ENCODE measurements at places on chromosomes 16 and 17. TPM values are rescaled to one million over a fixed set of nuclear protein-coding genes. Genes with fewer than 3 reads are reported as not detected.
A peak's percentile ranks its signal among the peaks of the same experiment; 100 is the strongest.

Gene KRTAP4-6
- total RNA-seq, result not detected

Gene TEDC2
- total RNA-seq, result 6.0 TPM

Gene MBTPS1
- 85.9 TPM for total RNA-seq

Gene AXIN2
- 8.9 TPM for total RNA-seq

Gene PROCA1
- 2.7 TPM for total RNA-seq

Gene FBXO39
- total RNA-seq, result 0.93 TPM

Gene C17orf78
- total RNA-seq, result not detected

Gene OR4D1
- total RNA-seq, result not detected

DNA sequence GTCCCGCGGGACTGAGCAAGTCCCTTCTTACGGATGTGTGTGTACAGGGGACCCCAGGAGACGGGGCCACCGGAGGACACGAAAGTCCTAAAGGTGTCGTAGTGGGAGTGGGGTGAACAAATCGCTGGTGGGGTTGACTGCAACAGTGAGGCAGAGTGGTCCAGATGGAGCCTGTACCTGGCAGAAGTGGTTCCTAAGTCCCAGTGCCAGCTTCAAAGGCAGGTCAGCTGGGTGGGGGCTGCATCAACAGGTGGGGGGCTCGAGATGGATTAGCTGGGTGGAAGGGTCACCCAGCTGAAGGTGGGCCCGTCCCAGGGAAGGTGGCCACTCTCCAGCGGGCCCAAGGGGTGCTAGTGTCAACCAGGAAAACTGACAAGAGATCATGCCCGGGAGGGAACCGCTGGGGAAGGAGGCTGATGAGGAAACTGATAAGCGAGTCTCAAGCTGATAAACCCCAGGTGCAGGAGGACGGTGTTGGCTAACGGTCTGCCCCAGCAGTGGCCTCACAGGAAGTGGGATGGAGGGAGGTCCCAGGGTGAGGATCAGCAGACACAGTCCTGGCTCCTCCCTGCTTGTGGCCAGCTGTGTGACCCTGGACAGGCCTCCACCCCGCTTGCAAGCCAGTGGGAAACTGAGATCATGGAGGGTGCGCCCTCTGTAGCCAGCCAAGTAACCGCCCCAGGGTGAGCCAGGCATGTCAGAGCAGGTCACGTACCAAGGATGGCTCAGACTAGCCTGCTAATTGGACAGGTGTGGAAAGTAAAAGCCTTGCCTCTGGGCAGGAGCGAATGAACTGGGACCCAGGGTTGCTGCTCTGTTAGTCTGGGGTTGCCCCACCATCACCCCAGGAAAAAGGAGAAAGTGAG, 1.0 kb downstream of the ORAI3 start:
- no peak overlapping the region for H3K27ac ChIP-seq
- H3K36me3 ChIP-seq, result peaks cover 2% of the 10 kb centered on the region
- peaks cover 19% of the 10 kb centered on the region for H3K4me1 ChIP-seq

- no peaks in the 10 kb centered on the region for H3K36me3 ChIP-seq
- no peaks in the 10 kb centered on the region for H3K27me3 ChIP-seq
- no peak for DNase-seq
- H3K27ac ChIP-seq, result peak overlapping the region; percentile 41
- H3K4me3 ChIP-seq, result peak overlapping the region; percentile 60
These were observed 772 bp upstream of the KIF22 start for GRCh38 chr16:29789775-29790182.

GRCh38 chr16:48817032-48817431, 207.1 kb upstream of the N4BP1 start:
- no peaks in the 10 kb centered on the region for H3K36me3 ChIP-seq
- no peak for DNase-seq
- no peak overlapping the region for H3K27ac ChIP-seq
- H3K4me1 ChIP-seq, result no peaks in the 10 kb centered on the region
- H3K4me3 ChIP-seq, result no peak overlapping the region
- H3K27me3 ChIP-seq, result no peaks in the 10 kb centered on the region

DNA sequence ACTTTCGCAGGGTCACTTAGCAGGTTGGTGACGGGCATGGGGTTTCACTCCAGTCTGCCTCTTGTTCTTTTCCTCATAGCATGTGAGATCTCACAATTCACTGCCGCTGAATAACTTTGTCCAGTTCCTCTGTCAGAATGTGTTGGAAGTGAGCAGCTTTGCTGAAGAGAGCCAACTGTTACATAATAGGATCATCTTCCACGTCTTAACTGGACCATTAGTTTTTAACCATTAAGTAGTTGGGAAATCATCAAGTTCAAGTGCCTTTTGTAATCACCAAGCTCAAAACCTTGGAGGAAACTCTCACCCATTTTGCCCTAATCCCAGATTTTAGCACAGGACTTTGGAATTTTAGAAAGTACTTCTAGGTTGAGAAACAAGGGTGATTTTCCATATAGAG, 290.6 kb downstream of the WWOX start:
- H3K27ac ChIP-seq, result no peak overlapping the region
- no peak overlapping the region for H3K4me3 ChIP-seq
- H3K36me3 ChIP-seq, result no peaks in the 10 kb centered on the region
- H3K4me1 ChIP-seq, result no peaks in the 10 kb centered on the region
- no peak for DNase-seq
- H3K27me3 ChIP-seq, result no peaks in the 10 kb centered on the region

GRCh38 chr16:81435103-81435502, 9.5 kb upstream of the CMIP start:
- H3K27ac ChIP-seq, result no peak overlapping the region
- H3K4me1 ChIP-seq, result peaks cover 13% of the 10 kb centered on the region
- no peaks in the 10 kb centered on the region for H3K36me3 ChIP-seq
- no peak for DNase-seq
- H3K4me3 ChIP-seq, result no peak overlapping the region

DNA sequence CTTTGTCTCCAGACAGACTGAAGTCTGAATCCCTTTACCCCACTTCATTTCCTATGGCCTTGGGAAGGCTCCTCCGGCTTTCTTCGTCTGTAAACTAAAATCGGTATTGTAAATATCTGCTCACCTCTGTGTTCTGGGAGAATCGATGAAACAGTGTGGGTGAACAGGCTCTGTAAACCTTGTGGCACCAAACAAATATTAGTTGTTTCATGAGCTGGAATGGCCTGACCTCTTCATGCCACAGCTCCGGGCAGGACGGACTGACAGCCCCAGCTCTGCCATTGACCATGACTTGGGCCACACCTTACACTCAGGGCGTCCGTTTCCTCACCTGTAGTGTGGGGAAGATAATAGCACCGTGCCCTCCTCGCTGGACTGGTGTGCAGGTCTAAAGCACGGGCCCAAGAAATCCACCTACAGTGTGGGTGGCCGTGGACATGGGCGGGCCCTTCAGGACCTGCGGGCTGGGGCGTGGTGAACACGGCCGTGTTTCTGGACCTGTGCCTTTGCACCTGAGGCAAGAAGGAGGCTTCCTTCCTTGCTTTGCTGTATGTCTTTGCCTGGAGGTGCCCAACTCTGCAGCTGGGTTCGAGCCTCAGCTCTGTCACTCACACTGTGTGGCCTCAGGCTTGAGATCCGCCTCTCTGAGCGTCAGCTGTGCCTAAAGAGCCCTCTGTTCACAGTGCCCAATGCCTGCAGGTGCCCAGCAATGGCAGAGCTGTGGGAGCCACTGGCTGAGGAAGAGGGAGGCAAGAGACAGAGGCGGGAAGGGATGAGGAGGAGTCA, 6.1 kb upstream of the OSGIN1 start:
- H3K27me3 ChIP-seq, result no peaks in the 10 kb centered on the region
- H3K4me1 ChIP-seq, result no peaks in the 10 kb centered on the region
- no peak for DNase-seq
- no peaks in the 10 kb centered on the region for H3K36me3 ChIP-seq
- H3K27ac ChIP-seq, result no peak overlapping the region
- H3K4me3 ChIP-seq, result no peak overlapping the region

- no peaks in the 10 kb centered on the region for H3K36me3 ChIP-seq
- no peak overlapping the region for H3K27ac ChIP-seq
- H3K4me1 ChIP-seq, result peaks cover 11% of the 10 kb centered on the region
- H3K27me3 ChIP-seq, result no peaks in the 10 kb centered on the region
These were observed 31.1 kb downstream of the ADCY7 start for GRCh38 chr16:50297301-50298074.

DNA sequence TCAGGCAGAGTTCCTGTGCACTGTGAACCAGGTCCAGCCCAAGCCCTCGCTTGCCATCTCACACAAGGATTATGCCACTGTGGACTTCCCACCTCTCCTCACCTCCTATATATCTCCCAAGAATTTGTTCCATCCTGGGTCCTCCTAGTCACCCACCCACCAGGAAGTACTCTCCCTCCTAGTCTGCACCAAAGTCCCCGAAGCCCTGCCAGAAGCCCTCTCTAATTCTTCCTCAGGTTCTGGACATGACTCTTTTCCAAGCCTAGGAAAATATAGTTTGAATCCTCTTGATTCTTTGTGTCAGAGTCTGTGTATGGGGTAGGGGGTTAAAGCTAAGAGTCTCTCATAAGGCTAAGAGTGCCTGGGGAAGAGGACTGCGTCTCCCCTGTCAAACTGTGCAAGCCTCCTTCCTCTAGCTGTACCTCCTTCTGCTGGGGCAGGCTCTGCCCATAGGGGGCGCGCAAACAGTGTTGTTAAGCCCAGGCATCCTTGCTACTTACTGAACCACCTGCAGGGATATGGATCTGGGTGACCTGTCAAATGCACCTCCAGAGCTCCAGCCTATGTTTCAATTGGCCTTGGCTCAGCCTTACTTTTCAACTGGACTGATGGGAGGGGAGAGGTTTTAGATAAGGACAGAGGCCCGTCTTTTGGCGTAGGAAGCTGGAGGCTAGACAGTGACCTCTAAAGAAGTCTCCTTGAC, 16.6 kb upstream of the DLX4 start:
- H3K4me1 ChIP-seq, result peaks cover 11% of the 10 kb centered on the region
- H3K27me3 ChIP-seq, result peaks cover 22% of the 10 kb centered on the region
- no peak overlapping the region for H3K4me3 ChIP-seq

GRCh38 chr16:67451061-67451703, 20.3 kb downstream of the HSD11B2 start:
- no peaks in the 10 kb centered on the region for H3K4me1 ChIP-seq
- DNase-seq, result no peak
- no peak overlapping the region for H3K27ac ChIP-seq
- H3K27me3 ChIP-seq, result no peaks in the 10 kb centered on the region
- H3K36me3 ChIP-seq, result peaks cover 2% of the 10 kb centered on the region
- H3K4me3 ChIP-seq, result no peak overlapping the region

- no peak overlapping the region for H3K27ac ChIP-seq
- H3K36me3 ChIP-seq, result no peaks in the 10 kb centered on the region
- H3K27me3 ChIP-seq, result peaks cover 7% of the 10 kb centered on the region
- H3K4me3 ChIP-seq, result no peak overlapping the region
- peak; percentile 29 for DNase-seq
- no peaks in the 10 kb centered on the region for H3K4me1 ChIP-seq
These were observed 43.9 kb upstream of the TEX2 start for GRCh38 chr17:64306850-64307463.

GRCh38 chr16:22373662-22374310, 633 bp downstream of the CDR2 start:
- H3K27ac ChIP-seq, result peak overlapping the region; percentile 66
- H3K27me3 ChIP-seq, result no peaks in the 10 kb centered on the region
- DNase-seq, result no peak

- H3K27ac ChIP-seq, result peak overlapping the region; percentile 71
- no peaks in the 10 kb centered on the region for H3K36me3 ChIP-seq
- H3K4me1 ChIP-seq, result peaks cover 28% of the 10 kb centered on the region
- no peak overlapping the region for H3K4me3 ChIP-seq
- peaks cover 2% of the 10 kb centered on the region for H3K27me3 ChIP-seq
- DNase-seq, result peak; percentile 74
These were observed 9.3 kb upstream of the SLC16A5 start for GRCh38 chr17:75078284-75079022.

DNA sequence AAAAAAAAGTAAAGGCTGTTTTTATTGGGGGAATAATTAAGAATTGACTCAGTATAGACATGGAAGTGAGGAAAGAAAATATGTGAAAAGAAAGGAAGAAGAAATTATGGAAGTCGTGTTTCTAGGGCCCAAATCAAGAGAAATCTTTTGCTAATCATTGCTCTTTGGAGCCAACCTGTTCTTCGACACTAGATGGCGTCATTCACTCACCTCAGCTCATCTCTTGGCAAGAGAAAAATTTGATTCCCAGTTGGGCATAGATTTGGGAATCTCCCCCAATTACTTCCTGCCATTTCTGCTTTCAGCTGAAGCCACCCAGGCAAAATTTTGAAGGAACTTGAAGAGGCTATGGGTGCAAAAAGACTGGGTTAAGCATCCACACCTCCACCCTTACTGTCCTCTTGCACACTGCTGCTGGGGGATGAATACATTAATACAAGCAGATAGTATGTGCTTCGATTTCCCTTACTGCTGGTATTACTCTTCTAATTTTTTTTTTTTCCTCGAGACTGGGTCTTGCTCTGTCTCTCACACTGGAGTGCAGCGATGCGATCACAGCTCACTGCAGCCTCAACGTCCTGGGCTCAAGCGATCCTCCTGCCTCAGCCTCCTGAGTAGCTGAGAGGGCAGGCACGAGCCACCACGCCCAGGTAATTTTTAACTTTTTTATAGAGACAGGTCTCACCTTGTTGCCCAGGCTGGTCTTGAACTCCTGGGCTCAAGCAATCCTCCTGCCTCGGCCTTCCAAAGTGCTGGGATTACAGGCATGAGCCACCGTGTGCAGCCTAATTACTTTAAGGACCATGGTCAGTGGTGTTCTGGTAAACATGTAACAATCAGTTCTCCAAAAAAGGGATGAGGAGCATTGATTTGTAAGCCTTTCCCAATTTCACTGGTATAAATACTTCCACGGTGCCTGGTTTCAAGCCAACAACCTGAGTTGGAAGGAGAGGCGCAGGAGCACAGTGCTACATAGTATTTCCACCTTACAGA, 13.5 kb downstream of the PSMD7 start:
- peaks cover 23% of the 10 kb centered on the region for H3K36me3 ChIP-seq
- H3K27me3 ChIP-seq, result no peaks in the 10 kb centered on the region
- H3K27ac ChIP-seq, result no peak overlapping the region
- H3K4me3 ChIP-seq, result no peak overlapping the region
- DNase-seq, result peak; percentile 25

- H3K4me3 ChIP-seq, result no peak overlapping the region
- DNase-seq, result no peak
- peaks cover 24% of the 10 kb centered on the region for H3K4me1 ChIP-seq
- peaks cover 29% of the 10 kb centered on the region for H3K36me3 ChIP-seq
- H3K27ac ChIP-seq, result no peak overlapping the region
These were observed 2.5 kb downstream of the KIF1C start for GRCh38 chr17:5000237-5000639.

- peaks cover 5% of the 10 kb centered on the region for H3K27me3 ChIP-seq
- peak; percentile 12 for DNase-seq
- H3K4me3 ChIP-seq, result no peak overlapping the region
- H3K27ac ChIP-seq, result no peak overlapping the region
- H3K4me1 ChIP-seq, result peaks cover 2% of the 10 kb centered on the region
These were observed 10.0 kb upstream of the C1QTNF8 start for GRCh38 chr16:1105888-1106620.

GRCh38 chr17:71741836-71742235, 379.0 kb upstream of the SOX9 start:
- no peaks in the 10 kb centered on the region for H3K4me1 ChIP-seq
- H3K4me3 ChIP-seq, result no peak overlapping the region
- H3K36me3 ChIP-seq, result no peaks in the 10 kb centered on the region
- peak; percentile 36 for DNase-seq

GRCh38 chr16:73275448-73275847, 227.5 kb upstream of the ZFHX3 start:
- no peak overlapping the region for H3K4me3 ChIP-seq
- H3K36me3 ChIP-seq, result no peaks in the 10 kb centered on the region
- no peaks in the 10 kb centered on the region for H3K27me3 ChIP-seq
- no peak for DNase-seq

Measured in astrocyte (in vitro differentiated cells and primary cell).